ENCODE measurements at places on chromosomes 5 and 9.
A peak's percentile ranks its signal among the peaks of the same experiment; 100 is the strongest.

DNA sequence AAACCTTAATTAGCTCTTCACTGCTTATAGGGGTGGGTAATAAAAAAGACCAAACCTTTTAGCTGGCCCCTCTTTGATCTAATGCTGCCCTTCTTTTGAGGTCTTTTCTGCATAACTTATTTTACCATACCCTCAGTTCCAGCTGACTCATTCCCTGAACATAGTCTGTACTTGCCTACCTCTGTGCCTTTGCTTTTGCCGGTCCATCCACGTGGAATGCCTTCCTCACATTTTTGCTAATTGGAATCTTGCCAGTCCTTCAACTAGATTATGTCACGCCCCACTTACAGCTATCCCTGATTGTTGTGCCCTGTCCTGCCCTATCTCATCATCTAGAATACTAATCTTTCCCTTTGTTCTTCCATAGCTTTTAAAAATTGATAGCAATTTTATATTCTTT is 44.2 kb downstream of the FAF2 start:
- DNase-seq, result no peak

DNA sequence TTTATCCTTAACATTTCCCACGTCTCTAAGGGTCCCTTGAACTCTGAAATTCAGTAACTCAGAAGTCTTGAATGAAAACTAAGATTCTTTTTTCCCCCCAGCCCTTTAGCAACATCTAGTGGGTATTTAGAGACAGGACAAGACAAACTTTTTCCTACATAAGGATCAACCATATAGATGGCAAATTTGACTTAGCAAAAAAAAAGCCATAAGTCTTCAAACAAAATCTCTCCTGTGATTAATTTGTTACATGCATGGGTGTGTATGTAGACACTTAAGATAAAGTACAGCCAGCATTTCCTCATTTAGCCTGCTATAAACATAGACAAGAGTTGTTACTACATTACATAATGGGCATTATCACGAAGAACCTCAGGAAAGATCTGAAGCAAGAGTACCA is 29.1 kb upstream of the ANKRD31 start:
- peak; percentile 36 for DNase-seq

DNA sequence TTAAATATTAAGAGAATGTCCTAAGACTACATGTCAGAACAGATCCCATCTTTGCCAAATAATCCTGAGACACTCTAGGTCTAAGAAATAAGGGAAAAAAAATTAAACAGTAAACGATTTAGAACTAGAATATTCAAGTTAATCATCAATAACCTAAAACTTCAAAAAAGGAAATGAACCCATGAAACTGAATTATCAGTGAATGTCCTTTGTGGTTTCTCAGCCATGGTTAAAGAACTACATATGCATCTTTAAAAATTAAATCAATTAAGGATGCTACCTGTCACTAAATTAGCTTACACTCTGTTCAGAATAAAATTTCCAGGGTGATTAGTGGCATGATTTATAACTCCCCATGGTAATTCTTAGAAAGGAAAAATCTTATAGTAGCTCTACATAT is 850.0 kb upstream of the C9orf72 start:
- no peak for DNase-seq

- no peak for DNase-seq
Observed at GRCh38 chr9:119052339-119053030, 316.8 kb downstream of the BRINP1 start.

GRCh38 chr5:95261437-95262175 is 23.3 kb downstream of the MCTP1 start:
- DNase-seq, result no peak

- DNase-seq, result no peak
Observed at GRCh38 chr5:8376478-8376877, 507.5 kb downstream of the MTRR start.

DNA sequence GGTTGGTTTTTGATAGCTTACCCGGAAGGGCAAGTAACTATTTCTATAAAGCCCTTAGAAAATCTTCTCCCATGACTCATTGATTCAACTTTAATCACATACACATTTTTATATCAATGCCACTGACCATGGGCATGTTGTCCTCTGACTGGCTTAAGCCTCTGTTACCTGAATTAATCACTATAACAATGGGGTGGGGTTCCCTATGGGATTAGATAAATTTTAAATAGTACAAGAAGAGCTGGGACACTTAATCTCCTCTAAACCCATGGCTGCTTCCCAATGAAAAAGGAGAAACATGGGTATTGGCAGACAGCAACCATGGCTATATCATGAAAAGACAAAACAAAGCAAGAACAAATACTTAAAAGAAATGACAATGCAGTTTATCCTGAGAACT is 636.2 kb downstream of the BRINP1 start:
- DNase-seq, result no peak

- no peak for DNase-seq
Observed at GRCh38 chr5:119131530-119132304, 60.8 kb downstream of the DMXL1 start.

DNA sequence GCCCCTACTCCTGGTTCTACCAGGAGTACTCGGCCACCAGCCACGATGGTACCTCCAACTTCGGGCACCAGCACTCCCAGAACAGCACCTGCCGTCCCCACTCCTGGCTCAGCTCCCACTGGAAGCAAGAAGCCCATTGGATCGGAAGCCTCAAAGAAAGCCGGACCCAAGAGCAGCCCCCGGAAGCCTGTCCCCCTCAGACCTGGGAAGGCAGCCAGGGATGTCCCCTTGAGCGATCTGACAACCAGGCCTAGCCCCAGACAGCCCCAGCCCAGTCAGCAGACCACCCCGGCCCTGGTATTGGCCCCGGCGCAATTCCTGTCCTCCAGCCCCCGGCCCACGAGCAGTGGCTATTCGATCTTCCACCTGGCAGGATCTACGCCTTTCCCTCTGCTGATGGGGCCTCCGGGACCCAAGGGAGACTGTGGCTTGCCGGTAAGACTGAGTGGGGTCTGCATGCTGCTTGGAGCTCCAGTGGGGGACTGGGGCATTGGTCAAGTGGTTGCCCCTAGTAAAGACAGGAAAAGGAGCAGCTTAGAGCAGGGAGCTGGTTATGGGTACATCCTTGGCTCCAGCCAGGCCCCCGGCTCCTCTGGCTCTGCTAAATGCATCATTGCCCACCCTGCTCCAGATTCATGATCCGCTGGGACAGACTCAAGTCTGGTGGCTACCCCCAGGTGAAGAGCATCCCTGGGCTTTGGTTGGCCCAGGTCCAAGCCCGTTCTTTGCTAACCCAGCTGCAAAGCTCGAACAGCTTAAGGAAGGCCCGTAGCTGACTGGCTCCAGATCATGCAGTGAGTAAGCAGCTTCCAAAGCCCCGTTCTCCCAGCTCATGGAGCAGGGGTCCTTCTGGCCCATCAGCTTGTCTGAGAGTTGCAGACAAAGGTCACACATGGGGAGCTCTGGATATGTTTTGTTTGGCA is 14.0 kb downstream of the COL27A1 start:
- DNase-seq, result no peak

DNA sequence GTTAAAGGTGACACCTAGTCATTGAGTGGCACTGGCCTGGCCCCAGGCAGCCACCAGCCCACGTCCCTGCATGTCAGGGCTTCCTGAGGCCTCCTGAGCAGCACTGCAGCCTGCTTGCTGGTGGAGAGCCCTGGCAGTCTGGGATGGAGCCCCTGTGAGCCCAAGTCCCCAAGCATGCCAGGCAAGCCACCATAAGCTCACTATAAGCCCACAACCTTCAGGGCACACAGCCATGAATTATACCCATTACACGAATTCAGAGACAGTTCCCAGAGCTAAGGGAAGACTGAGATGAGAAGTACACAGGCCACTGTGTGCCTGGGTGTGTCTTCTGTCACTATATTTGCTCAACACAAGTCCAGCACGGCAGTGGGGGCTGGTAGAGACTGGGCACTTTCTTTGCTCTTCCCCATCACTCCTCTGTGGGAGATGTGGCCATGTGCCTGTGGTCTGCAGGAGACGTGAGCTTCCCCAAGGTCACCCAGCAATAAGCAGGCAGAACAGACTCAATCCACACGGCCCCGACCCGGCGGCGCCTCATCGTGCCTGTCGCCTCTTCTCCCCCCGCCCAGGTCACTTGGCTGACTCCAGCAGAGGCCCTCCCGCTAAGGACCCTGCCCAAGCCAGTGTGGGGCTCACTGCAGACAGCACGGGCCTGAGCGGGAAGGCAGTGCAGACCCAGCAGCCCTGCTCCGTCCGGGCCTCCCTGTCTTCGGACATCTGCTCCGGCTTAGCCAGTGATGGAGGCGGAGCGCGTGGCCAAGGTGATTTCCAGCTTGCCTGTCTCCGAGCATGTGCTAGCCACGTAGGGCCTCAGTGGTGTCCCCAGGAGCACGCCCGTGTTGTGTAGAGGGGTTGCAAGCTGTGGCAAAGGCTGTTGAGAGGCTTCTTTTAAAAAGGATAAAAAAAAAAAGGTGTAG is 114.8 kb downstream of the WNK2 start:
- no peak for DNase-seq

DNA sequence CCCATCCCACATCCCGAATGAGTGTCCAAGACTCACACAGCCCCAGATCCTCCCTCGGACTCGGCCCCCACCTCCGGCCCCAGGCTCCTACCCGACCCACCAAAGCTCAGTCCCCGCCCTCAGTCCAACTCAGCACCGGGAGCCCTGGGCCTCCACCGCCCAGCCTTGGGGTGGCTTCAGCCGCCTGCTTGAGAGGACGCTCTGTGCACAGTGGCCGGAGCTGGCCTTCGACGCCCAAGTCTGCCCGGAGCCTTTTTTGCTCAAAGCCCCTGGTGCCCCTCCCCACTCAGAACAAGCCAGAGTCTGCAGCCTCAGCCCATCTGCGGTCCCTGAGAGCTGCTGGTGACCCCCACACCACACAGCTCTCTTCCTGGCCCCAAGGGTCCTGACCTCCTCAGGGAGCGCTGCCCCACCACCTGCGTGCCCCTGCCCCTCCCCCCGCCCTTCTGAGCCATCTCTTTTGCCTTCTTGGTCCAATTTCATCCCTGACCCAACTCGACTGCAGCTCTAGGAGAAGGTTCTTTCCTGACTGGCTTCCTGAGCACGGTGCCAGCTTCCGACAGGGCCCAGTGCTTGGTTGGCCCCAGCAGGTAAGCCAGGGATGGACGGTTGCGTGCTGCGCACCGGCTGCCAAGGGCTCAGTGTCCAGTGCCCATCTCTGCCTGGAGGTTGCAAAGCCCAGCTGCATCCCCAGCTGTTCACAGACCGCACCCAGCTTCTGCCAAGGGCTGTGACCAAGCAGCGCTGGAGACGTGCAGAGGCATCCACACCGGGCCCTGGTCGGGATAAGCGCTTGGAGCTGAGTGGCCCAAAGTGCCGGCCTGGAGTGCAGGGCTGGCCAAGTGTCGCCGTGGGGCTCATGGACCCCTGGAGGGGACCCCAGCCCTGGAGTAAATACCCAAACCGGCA is 27.7 kb upstream of the NSMF start:
- DNase-seq, result no peak

GRCh38 chr5:34008802-34009201 is 952 bp upstream of the AMACR start:
- no peak for DNase-seq

- DNase-seq, result no peak
Observed at GRCh38 chr5:115458416-115458815, 86.2 kb downstream of the FEM1C start.

GRCh38 chr9:133716564-133717112 is 21.5 kb downstream of the SARDH start:
- DNase-seq, result no peak

DNA sequence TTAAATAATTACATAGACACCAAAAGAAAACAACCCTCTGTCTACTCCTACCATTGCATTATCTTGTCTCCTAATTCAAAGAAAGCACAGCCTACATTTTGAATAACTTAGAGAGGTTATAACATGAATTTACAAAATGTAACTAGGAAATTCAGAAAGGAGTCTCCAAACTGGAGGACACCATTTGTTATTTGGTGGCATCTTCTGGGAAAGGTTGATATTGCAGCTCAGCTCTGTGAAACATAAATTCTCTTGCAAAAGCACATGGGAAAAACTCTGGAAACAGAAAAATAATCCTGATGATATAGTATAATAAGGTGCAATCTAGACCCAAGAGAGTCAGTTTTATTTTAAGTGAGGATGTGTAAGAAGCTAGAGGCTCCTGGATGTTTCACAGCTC is 215.3 kb downstream of the MLLT3 start:
- DNase-seq, result no peak

DNA sequence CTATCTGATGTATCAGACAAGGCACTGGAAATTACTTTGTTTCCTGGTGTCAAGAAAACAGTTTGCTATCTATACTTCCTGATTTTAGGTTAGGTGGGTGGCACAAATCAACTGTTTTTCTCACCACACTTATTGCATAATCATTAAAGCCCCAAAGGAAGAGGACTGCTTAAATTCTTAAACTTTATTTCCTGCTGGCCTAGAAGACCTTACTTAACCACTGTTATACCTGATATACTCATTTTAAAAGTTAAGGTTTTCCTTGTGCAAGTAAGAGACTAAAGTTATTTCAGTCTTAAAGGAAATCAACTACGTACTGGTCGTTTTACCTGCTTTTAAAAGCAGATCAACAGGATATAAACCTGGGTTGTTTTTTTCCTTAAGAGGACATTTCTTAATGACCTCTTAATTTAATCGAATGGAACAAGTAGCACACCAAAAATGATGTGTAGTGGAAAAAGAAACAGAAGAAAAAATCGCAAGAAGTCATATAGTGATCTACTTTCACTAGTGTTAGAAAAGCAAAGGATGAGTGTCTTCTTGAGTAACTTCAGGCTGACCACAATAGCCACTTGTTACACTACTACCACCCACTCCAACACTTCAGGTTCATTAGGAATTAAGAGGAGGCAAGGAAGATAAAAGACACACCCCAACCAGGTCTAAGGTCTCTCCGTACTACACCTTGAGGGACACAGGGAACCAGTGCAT is 974 bp downstream of the CLINT1 start:
- peak; percentile 21 for DNase-seq

- DNase-seq, result no peak
Observed at GRCh38 chr9:101486693-101487442, 46.8 kb upstream of the RNF20 start.

DNA sequence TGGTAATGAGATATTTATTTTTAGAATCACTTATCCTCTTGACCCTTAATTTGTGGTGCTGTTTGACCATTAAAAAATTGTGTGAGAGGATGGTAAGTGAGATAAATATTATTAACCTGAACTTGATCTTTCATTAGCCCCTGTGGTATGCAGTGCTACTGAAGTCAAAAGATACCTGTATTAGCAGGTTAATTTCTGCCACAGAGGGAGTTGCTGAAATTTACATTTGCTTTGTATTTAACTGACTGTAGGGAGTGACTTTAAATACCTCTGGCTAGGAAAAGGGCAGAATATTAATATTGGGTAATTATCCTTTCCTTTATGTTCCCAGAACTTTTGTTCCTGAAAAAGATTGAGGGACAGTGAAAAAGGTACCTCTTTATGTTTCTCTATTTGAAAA is 133.6 kb downstream of the CHSY3 start:
- no peak for DNase-seq
